ENCODE measurements at places on chromosomes 1 and 21. TPM values are rescaled to one million over a fixed set of nuclear protein-coding genes. Genes with fewer than 3 reads are reported as not detected.

DNA sequence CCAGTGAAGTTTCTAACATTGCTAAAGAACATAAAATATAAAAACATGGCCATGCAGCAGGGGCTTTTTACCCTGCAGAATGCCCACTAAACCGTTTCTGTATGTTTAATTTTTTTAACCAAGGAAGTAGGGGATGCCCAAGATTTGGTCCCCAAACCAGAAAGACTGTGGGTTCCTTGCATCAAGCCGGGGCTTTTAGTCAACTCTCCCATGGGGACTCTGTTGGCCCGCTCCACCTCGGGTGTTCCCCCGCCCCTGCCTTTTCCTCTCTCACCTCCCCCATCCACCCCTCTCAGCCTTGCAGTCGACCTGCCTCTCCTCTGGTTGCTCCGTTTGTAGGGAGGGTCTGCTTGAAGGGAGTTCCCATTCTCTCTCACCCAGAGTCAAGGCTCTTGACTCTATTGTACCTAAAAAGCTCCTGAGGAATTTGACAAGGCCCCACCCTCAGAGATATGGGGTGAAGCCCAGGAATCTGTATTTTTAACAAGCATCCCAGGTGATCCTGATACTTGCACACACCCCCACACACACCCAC is 117.5 kb downstream of the TOMM20 start:
- DNase-seq = no peak

GRCh38 chr1:5478961-5479360 is 513.3 kb downstream of the NPHP4 start:
- no peak for DNase-seq

The RAD54L gene
- 0.77 TPM for total RNA-seq

DNA sequence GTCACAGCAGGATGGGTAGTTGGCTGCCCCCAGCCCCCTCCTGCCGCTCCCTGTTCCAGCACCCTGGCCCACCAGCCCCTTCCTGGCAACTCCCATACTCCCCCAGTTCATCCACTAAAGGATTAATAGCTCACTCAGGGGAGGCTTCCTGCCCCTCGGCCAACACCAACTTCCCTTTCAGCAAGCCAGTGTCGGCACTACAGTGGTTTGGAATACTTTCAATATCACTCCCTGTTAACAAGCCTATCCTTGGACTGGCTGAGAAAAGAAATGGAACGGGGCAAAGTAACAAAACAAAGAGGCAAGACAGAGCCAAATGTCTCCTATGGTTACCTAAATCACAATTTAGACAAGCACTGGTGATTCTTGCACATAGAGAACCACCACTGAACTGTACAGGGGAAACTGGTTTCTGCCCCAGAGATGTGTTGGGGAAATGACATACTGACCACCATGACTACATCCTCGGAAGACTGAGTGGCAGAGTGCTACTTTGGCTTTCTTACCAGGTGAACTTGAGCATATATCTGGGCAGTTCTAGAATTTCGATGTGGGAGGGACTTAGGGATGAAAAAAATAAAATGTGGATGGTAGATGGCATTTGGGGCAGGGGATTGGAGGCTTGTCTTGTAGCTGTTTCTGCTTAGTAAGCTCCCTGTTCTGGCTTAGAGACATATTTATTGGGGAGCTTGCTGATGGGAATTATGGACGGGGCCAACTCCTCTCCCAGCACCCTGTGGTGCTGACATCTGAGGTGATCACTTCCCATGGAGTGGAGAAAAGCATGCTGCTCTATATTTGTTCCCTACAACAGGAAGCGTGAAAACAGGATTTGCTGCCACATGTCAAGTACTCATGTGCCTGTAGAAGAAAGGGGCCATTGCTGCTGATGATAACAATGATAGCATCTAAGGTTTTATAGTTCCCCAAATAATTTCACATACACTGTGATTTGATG is 7.1 kb upstream of the CAPN2 start:
- DNase-seq = no peak

Data from right lobe of liver (tissue), 6 donors.